ENCODE measurements at places on chromosomes 11 and 22. TPM values are rescaled to one million over a fixed set of nuclear protein-coding genes. Genes with fewer than 3 reads are reported as not detected.
A peak's percentile ranks its signal among the peaks of the same experiment; 100 is the strongest.

The LMNTD2 gene
- 3.8 TPM for total RNA-seq

DNA sequence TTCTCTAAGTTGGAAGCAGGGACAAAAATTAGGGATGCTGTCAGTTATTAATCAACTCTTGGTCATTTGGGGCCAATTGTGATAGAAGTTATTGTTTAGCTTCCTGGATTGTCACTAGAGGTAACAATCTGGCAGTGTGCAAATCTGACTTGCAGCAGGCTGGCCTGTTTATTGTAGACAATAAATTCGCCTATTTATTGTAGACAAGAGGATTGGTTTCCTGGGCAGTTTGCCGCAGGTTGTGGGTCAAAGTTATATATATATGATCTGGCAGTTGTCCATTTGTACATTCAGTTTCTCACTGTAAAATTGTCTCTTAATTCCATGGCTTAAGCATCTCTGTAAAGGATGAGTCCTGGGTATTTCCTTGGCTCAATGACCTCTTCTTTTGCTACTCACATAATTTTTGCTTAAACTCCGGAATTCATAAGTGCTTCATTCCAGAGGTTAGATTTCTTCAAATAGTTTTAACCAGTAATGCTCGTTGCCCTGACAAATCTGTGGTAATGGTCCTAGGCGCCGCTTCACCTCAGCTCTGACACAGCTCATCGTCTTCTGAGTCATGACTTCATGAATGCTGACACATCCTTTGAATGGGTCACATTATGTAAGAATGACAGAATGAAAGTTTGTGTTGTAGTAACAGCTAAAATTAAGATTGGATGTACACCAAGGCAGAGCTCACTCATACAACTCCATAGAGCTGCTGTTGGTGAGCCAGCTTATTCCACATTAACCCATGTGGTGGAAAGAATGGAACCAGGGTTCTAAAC, 7.8 kb upstream of the MMP3 start:
- DNase-seq: no peak

DNA sequence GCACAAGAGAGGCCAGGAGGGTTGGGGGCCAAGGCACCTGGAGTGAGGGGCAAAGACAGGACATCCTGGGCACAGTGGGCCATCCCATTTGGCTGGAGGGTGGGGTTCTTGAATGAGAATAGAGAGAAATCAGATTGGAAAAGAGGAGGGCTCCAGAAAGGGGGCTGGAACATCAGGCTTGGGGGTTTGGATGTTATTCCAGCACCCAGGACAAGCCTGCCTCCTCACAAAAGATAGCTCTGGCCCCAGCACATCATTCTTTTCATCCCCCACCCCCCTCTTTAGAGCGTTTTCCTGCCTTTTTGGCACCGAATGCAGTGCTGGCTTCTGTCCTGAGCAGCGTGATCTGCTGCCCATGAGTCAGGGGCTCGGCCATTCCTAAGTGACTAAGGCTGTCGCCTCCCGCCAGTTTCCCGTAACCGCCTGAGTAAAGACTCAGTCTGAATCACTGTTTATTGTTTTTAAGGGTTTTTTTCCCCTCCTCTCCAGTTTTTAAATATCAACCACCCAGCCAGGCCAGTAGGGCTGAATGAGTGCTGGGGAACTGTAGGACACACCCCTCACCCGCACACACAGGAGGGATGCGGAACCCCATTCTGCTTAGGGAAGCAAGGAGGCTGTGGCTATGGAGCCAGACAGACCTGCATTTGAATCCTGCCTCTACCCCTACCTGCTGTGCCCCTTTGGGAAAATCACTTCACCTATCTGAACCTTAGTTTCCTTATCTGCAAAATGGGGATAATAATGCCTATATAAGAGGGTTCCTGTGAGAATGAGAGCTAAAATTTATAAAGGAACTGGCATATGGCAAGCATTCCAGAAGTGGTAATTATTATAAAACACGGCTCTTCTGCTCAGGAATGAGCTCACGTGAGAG, 32.4 kb upstream of the NAV2 start:
- DNase-seq: peak; percentile 96

The CAVIN3 gene
- total RNA-seq: 120 TPM

DNA sequence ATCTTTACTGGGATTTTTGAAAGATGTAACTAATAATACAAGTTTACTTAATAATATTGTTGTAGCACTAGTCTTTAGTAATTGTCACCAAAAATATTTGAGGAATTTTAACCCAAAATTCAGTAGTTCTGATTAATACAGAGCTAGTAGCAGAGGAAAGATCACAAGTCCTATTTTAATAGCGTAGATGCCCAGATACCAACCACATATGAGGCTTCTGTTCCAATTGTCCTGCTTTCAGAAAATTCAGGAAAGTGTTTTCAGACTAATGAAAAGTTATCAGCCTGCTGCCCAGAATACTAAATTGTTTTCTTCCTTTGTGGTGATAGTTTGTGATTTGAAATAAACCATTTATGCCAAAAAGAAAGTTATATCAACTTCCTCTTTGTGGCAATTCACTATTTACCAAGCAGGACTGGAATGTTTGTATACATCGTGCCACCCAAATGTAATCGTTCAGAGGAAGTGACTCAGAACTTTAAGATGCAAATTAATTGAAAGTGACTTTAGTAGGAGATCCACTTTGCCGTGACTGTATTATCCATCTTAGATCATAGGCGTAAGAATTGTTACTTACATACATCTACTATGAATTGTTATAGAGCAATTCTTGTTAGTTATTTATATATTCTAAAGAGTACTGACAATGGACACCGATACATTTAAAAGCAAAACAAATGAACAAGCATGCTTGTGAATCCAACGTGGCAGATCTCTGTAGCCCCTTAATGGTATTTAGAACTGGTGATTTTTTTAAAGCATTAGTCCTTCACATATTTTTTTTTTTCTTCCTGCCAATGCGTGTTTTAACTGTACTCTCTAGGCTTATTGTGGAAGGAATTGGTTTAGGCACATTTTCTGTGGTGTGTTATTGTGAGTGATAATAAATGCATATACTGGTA, 231.0 kb downstream of the DDX10 start:
- no peak for DNase-seq

GRCh38 chr11:95132956-95133355, 43.3 kb downstream of the ENDOD1 start:
- no peak for DNase-seq

GRCh38 chr22:36925388-36926290, 12.2 kb downstream of the CSF2RB start:
- no peak for DNase-seq

The FAM181B gene
- total RNA-seq: 0.35 TPM

GRCh38 chr11:122270535-122270934, 154.5 kb upstream of the BLID start:
- no peak for DNase-seq

Measured in chondrocyte (in vitro differentiated cells).